Activated naive CD8-positive, alpha-beta T cell treated with anti-CD3 and anti-CD28 coated beads, Interleukin-2, amount 10 ng/mL, durations not matched to agents 7 days and 5 days (primary cell): ENCODE measurements at places on chromosomes 3 and 15. TPM values are rescaled to one million over a fixed set of nuclear protein-coding genes. Genes with fewer than 3 reads are reported as not detected.

The LHFPL4 gene
- not detected for total RNA-seq

The TAMM41 gene
- total RNA-seq = 22.6 TPM

GRCh38 chr3:35737527-35737926 is 98.2 kb downstream of the ARPP21 start:
- DNase-seq = no peak

DNA sequence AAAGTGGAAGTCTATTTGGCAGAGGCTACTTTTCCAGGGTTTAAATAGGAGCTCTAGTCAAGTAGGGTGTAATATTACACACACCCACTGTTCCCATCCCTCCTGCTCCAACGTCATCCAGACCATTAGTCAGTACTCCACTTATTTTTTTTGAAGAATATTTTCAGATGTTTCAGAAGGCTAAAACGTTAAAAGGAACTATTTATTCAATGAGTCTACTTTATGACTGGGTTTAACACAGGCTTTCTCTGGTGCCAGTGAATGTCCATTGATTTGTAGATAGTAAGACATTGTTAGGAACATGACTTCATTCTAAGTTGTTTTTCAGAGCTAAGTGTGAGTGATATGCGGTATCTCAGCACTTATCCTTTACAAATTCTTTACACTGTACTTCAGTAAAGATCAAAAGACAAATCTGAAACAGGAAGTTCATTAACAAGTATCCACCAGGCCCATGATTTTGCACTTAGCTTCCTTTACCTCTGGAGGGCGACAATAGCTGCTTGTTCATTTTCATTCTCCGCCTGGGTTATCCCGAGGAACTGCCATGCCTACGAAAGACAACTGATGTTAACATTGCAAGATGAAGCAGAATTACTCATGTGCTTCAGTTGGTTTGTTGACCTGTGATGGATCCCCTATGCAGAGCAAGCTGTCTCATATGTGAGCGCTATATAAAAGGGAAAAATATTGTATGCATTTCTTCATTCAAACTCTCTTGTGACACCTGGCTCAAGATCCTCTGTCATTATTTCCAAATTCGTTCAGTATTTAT is 158.7 kb downstream of the USP13 start:
- no peak for DNase-seq

DNA sequence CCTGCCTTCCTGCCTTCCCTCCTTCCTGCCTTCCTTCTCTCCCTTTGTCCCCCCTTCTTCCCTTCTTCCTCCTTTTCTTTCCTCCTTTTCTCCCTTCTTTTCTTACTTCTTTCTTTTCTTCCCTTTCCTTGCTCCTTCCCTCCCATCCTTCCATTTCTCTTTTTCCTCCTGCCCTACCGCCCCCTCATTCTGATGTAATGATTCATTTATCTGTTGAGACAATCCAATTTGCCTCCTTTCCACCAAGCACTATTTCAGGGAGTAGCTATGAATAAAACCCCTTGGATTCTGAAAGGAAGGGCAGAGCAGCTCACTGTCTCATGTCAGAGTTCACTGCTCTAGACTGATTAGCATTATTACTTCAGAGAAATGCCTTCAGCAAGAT is 462.6 kb downstream of the PDCD6IP start:
- no peak for DNase-seq

DNA sequence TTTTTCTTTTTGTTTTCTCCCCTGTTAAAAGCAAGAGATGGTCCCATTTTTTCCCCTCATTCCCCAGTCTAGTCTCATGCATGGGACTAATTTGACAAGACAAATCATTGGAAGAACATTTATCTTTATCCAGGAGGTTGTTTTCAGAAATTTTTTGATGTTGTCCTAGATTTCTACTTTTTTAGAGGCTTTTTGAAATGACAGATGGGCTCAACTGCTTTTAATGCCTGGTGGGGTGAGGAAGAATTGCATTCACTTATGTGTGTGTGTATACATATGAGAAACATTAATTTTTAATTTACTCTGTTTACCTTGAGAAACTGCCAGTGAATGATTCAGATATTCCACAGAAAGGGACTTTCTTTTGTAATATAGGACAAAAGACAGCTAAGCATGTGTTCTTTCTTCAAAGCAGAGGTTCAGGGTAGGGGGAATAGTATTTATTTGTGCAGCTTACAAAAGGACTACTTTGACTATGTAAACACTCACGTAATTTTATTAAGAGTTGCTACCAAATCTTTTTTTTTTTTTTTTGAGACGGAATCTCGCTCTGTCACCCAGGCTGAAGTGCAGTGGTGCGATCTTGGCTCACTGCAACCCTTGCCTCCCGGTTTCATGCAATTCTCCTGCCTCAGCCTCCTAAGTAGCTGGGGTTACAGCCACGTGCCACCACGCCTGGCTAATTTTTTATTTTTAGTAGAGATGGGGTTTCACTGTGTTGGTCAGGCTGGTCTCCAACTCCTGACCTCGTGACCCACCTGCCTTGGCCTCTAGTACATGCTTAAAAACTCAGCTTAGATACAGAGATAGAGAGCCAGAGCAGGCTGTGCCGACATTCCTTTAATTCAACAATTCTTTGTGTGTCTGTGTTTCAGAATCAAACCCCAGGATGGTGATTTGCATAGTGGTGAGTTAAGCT is 130.1 kb upstream of the RARB start:
- no peak for DNase-seq

DNA sequence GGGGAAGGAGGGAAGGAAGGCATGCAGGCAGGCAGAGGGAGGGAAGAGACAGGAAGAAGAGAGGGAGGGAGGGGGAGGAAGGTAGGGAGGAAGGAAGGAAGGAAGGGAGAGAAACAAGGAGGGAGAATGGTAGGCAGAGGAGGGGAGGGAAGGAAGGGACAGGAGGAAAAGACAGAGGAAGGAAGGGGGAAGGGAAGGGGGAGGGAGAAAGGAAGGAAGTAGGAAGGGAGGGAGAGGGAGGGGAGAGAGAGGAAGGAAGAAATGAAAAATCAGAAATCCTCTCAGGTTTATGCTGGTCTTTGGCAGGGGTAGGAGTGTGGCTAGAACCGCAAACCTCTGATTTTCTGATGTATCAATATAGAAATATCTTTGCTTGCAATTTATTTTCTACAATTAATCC is 4.2 kb downstream of the PRTG start:
- no peak for DNase-seq

The ARPIN gene
- 0.11 TPM for total RNA-seq

The FBXL2 gene
- total RNA-seq = not detected

- DNase-seq = no peak
Measured at GRCh38 chr3:73315706-73316105, 254.2 kb downstream of the EBLN2 start.

GRCh38 chr3:123951522-123952447 is 9.2 kb downstream of the CCDC14 start:
- no peak for DNase-seq
